Neuronal stem cell (in vitro differentiated cells): ENCODE measurements at places on chromosomes 1 and 21.
A peak's percentile ranks its signal among the peaks of the same experiment; 100 is the strongest.

DNA sequence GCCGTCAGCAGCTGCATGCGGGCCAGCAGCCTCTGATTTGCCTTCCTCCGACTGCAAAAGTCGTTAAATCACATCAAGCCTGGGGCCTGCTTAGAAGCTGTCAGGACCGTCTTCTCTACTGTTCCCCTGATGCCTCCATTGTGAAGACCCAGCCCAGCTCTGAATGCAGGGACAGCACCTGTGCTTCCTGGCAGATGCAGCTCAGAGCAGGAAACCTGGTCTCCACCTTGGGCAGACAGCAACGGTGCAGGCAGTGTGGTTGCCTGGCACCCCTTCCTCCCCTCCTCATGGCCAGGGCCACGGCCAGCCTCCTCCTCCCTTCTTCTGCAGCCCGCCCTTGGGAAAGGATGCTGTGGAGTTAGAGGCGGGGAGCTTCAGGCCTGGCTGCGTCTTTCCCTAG, 92.3 kb upstream of the COL6A1 start:
- DNase-seq, result no peak
- H3K27ac ChIP-seq, result no peak overlapping the region
- no peak overlapping the region for H3K4me3 ChIP-seq
- no peaks in the 10 kb centered on the region for H3K27me3 ChIP-seq
- no peaks in the 10 kb centered on the region for H3K36me3 ChIP-seq
- H3K4me1 ChIP-seq, result peaks cover 4% of the 10 kb centered on the region

GRCh38 chr1:25566730-25567341, 23.4 kb downstream of the LDLRAP1 start:
- peaks cover 57% of the 10 kb centered on the region for H3K4me1 ChIP-seq
- H3K27me3 ChIP-seq, result no peaks in the 10 kb centered on the region
- H3K27ac ChIP-seq, result peak overlapping the region; percentile 41
- H3K4me3 ChIP-seq, result peak overlapping the region; percentile 5
- DNase-seq, result no peak

DNA sequence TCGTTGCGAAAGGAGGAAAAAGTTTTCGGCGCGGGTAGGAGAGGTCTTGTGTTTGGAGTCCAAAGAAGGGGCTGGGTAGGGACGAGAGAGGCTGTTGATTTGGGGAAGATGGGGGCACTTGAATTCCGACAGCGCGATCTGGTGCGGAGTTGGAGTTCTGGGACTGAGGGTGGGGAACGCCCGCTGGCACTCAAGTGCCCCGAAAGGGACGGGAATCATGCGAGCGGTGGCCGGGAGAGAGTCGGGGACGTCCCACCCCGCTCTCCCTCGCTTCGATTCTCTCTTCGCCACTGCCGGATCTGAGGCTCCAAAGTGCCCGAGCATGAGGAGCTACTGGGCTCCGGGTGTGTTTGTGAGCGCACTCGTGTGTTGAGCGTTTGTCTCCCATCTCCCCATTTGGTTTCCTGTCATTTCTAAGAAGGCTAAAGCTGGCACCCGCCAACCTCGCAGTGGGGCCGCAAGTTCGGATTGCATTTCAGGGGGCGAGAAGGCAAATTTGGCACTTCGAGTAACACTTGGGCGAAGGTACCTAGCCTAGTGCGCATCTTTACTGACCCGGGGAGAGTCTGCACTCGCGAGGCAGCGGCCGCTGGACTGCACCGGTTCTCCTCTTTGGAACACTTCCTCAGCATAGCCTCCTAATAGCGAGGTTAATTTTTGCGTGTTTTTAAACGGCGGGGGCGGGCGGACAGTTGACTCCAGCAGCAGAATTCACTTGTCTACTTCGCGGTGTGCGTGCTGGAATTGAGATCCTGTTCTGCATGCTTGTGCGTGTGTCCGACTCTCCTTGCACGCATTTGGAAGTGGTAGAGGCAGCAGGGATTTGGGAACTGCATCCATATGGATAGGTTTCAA, 1.2 kb downstream of the CHRM3 start:
- H3K27me3 ChIP-seq, result peaks cover 11% of the 10 kb centered on the region
- peak; percentile 30 for DNase-seq
- H3K27ac ChIP-seq, result no peak overlapping the region
- H3K4me1 ChIP-seq, result no peaks in the 10 kb centered on the region
- H3K36me3 ChIP-seq, result no peaks in the 10 kb centered on the region
- H3K4me3 ChIP-seq, result peak overlapping the region; percentile 83

DNA sequence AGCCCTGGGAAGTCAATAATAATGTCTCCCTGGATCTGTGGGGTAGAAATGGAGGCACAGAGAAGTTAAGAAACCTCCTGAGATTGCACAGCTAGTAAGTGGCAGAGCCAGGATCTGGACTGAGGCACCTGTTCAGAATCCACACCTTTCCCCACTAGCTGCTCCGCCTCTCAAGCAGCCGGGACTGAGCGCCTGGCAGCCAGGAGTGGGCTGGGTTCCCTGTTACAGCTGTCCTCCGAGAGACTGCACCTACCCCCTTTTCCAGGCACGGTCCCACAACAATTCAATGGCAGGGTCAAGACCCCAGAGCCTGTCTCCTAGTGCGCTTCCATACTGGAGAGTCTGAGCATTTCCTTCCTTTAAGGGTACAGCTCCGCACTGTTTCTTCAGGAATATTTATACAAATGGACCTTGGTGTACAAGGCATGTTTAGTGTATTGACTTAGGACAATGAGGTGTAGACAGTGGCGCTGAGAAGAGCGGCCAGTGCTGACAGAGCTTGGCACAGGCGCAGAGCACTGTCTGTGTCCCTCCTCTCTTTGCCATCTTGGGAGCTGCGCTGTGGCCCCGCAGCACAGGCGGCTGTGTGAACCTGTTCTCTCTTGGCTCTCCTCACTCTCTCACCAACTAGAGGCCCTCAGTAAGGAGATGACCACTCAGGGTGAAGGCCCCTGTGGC, 24.4 kb downstream of the GRHL3 start:
- H3K27ac ChIP-seq, result no peak overlapping the region
- DNase-seq, result no peak
- no peaks in the 10 kb centered on the region for H3K36me3 ChIP-seq
- no peaks in the 10 kb centered on the region for H3K27me3 ChIP-seq
- peaks cover 10% of the 10 kb centered on the region for H3K4me1 ChIP-seq
- no peak overlapping the region for H3K4me3 ChIP-seq

DNA sequence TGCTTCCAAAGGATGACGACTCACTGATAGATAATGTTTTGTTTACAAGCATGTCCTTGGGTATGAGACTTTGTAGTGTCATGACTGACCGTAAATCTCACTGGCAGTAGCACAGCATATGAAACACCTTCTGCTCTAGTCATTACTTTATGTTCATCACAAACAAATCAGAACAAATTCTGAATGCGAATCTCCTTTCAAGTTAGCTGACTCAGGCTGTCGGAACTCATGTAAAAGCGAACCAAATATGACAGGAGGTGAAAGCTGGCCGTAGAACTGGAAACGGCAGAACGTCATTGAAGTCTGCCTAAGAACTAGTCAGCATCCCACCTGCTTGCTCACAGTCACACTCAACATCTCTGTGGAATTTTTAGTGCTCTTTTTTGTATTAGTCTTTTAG, 143.9 kb downstream of the RGS7 start:
- no peaks in the 10 kb centered on the region for H3K27me3 ChIP-seq
- no peak overlapping the region for H3K4me3 ChIP-seq
- no peaks in the 10 kb centered on the region for H3K4me1 ChIP-seq
- no peaks in the 10 kb centered on the region for H3K36me3 ChIP-seq
- no peak for DNase-seq

DNA sequence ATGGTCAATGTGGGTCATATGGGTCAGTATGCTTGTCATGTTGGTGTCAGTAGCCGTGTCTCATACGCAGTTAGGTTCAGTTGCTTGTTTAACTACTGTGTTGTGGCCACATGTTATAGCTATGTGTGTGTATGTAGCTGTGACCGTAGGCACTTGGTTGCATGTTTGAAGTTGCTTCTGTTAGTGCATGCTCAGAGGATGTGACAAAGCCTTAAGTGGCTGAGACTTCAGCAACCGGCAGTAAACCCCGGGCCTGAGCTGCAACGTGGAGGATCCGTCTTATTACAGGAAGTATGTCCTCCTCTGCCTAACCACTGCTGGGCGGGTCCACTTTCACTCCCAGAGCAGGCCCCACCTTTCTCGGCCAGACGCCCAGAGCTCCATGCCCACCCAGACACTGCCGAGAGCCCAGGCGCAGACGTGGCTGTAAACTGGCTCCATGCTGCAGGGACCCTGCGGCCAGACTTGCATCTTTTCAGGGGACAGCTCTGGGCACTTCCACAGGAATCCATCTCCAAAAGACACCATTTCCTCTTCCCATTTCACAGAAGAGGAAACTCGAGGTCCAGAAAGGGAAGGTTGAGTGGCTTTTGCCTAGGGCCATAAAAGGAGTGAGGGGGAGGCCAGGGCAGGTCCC, 2.2 kb downstream of the TCEA3 start:
- H3K4me3 ChIP-seq, result no peak overlapping the region
- H3K4me1 ChIP-seq, result peaks cover 5% of the 10 kb centered on the region
- peaks cover 6% of the 10 kb centered on the region for H3K27me3 ChIP-seq
- DNase-seq, result no peak
- H3K27ac ChIP-seq, result no peak overlapping the region

DNA sequence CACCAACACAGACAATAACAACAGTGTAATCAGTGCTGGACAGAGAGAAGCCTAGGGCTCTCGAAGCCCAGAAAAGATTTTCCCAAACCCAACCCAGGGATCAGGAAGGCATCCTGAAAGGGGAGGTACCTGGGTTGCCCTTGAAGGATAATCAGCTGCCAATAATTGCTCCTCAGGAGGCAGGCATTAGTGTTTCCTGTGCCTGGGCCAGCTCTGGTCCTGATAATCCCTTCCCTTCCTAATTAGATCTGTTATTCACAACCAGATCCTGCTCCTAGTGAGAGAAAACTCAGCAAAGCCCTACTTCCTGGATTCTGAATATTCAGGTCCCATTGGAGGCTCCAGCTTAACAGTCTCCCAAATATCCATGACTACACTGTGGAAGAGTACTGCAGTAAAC, 117.4 kb downstream of the DMRTA2 start:
- no peaks in the 10 kb centered on the region for H3K27me3 ChIP-seq
- H3K36me3 ChIP-seq, result no peaks in the 10 kb centered on the region
- no peak overlapping the region for H3K4me3 ChIP-seq
- peak; percentile 11 for DNase-seq
- peaks cover 4% of the 10 kb centered on the region for H3K4me1 ChIP-seq

DNA sequence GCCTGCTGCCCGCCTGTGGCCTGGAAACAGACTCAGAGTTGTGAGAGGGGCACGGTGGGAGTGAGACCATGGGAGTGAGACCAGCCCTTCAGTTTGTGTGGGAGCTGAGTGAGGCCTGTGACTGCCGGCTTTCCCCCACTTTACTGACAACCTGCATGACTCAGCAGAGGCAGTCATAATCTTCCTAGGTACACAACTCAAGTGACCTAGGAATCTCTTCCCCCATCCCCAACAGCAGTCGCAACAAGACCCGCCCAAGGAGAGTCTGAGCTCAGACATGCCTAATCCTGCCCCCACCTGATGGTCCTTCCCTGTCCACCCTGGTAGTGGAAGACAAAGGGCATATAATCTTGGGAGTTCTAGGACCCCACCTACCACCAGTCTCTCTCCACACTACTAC, 44.2 kb downstream of the KLHL20 start:
- H3K4me1 ChIP-seq, result no peaks in the 10 kb centered on the region
- peaks cover 59% of the 10 kb centered on the region for H3K36me3 ChIP-seq
- no peak for DNase-seq
- H3K27ac ChIP-seq, result no peak overlapping the region
- no peak overlapping the region for H3K4me3 ChIP-seq

DNA sequence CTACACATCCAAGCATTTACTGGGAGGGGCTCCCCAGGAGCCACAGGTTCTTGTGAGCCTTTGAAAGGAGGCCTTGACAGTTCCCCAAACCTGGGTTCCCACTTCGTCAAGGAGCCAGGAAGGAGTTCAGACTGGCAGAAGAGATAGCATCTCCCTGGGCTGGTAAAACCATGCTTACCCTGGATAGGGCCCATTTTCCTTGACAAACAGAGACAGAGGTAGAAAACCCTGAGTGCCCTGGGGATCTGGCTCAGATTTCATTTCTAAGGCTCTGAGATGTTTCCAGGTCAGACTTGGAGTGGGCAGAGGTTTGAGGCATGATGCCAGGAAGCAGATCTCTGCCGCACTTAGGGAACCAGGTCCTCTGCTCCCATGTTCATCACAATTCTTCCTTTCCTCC, 2.7 kb downstream of the ETNK2 start:
- peaks cover 17% of the 10 kb centered on the region for H3K4me1 ChIP-seq
- no peak overlapping the region for H3K27ac ChIP-seq
- H3K27me3 ChIP-seq, result peaks cover 24% of the 10 kb centered on the region
- no peaks in the 10 kb centered on the region for H3K36me3 ChIP-seq
- DNase-seq, result no peak

DNA sequence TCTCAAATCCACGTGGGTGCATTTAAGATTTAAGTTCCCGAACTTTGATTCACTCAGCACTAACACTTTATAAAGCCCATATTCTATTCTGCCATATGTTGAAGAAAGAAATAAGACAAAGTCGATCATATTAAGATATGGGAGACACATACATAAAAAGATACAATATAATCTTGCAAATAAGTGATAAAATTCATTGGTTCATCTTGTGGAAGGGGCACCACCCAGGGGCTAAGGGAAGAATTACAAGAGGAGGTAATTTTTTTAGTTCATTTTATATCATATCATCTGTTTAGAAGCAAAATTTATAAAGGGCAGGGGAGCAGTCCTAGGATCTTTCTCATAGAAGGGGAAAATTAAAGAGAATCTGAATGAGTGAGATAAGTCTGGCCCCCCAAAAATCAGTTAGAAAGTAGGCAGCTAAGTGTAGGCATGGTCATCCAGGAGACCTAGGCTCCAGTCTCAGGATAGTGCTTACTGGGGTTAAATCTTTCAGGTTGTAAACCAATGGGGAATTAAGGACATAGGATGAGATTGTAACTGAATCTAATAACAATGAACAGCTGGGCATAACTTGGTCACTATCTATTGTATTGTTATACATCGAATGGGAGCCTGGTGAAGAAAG, 124.2 kb upstream of the L1TD1 start:
- DNase-seq, result no peak
- no peak overlapping the region for H3K4me3 ChIP-seq
- H3K4me1 ChIP-seq, result peaks cover 2% of the 10 kb centered on the region
- H3K27ac ChIP-seq, result no peak overlapping the region
- H3K36me3 ChIP-seq, result no peaks in the 10 kb centered on the region

DNA sequence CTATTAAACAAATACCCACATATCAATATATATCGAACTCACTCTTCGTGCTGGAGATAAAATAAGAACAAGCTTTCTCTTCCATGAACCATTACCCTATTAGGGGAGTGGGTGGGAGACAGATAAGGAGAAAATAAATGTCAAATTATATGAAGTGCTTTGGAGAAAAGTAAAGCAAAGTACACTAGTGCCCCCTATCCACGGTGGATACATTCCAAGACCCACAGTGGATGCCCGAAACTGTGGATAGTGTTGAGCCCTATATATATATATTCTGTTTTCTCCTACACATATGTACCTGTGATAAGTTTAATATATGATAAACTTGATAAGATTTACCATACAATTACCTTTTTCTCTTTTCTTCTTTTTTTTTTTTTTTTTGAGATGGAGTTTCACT, 54.6 kb downstream of the FH start:
- H3K4me1 ChIP-seq, result no peaks in the 10 kb centered on the region
- DNase-seq, result no peak
- no peaks in the 10 kb centered on the region for H3K36me3 ChIP-seq
- no peak overlapping the region for H3K4me3 ChIP-seq
- no peaks in the 10 kb centered on the region for H3K27me3 ChIP-seq
